ENCODE measurements at places on chromosomes 7 and 10.
A peak's percentile ranks its signal among the peaks of the same experiment; 100 is the strongest.

DNA sequence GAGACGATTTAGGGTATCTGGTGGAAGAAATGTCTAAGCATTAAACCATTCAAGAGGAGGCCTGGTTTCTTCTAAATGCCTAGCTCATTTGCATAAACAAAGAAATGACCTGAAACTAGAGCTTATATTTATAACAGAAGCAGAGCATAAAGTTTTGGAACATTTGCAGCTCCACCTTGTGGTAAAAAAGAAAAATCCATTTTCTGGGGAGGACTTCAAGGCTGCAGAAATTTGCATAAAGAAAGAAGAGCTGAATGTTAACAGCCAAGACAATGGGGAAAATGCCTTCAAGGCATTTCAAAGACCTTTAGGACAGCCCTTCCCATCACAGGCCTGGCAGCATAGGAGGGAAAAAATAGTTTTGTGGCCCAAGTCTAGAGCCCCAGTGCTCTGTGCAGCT, 362.0 kb downstream of the ZNF248 start:
- ATAC-seq, result no peak

- ATAC-seq, result no peak
These were observed 154.2 kb downstream of the GFRA1 start for GRCh38 chr10:116118847-116119246.

DNA sequence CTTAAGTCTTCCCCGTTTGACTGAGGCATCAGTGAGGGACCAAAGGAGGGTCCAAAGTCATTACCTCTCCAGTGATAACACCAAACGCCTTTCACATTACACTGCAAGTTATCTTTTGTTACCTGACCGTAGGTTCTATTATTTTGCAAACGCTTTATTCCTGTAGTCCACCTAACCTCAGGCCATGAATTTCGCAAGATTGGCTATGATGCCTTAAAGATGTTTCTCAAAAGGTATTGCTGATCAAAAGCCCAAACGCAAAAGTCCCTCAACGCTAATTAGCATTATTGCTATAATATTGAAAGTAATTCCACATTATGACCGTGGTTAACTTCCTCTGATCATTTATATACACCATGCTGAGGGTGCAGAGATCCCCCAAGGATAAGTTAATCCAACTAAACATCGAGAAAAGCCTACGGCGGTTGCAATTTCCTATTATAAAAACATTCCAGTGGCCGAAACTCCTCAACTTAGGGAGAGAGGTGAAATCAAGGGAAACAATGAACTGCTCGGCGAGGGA, 649 bp downstream of the DNA2 start:
- ATAC-seq, result no peak

DNA sequence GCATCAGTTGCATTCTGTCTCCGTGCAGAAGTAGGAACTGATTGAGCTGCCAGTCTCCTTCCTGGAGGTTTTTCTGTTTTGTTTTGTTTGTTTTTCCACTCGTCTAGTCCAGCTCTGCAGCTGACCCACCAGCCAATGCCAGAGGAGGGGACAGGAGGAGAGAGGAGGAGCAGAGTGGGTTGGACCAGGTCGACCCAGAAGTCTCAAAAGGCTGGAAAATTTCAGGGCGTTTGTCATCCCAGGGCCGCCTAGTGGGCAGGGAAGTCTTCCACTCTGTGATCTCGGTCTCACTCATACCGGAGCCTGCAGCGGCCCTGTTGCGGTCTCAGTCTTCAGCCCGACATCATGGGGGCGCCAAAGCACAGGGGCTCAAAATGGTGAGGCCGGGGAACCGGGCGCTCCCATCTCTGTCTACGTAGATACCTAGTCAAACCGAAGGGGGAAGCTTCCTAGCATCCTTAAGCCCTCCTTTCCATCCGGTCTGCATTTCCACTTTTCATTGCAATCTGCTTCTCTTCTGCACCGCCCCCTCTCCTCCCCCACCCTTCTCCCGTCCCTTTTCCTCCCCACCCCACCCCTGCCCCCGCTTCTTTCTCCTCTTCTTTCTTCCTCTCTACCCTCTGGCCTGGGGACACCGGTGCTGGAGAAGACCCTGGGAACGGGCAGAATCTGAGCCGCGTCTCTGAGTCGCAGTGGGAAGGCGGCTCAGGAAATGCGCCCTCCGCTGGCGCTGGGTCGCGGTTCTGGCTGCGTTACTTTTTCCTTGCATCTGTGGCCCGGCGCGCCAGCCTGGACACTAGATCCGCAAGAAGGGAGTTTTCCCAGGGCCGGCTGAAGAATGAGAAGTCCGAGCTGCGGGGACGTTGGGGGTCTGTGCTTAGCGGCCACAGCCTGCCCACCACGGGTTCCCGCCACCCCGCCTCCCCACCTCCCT, 16.2 kb upstream of the PAX2 start:
- ATAC-seq, result no peak

DNA sequence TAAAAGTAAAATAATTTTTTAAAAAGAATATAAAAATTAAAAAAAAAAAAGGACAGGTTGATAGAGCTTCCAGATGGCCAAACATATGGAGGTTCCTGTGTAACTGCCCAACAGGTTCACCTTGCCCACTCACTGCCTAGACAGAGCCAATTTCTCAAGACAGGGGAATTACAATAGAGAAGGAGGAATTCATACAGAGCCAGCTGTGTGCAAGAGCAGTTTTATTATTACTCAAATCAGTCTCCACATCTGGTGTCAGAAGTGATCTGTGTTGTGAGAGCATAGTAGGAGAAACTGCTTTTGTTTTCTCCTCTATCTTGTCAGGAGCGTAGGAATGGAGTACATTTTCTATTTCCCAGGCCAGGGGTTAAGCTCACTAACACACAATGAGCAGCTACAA, 31.0 kb downstream of the C7orf33 start:
- ATAC-seq, result peak; percentile 59

DNA sequence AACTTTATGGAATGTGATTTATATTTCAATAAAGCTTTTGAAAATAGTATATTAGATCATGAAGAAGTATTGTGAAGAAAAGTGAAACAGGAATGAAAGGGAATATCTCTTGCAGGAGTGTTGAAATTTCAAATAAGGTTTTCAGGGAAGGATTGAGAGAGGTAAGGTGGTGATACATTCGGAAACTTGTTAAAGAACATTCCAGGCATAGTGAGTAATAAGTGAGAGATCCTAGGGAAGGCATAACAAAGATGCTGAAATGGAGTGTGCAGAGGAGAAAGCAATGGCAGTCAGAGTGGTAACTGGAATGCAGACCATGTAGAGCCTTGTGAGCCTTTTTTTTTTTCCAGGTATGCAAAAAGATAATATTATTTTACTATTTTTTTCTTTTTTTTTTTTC, 4.1 kb downstream of the OR9A4 start:
- ATAC-seq, result no peak

GRCh38 chr10:11668847-11669610, 57.6 kb upstream of the USP6NL start:
- no peak for ATAC-seq

DNA sequence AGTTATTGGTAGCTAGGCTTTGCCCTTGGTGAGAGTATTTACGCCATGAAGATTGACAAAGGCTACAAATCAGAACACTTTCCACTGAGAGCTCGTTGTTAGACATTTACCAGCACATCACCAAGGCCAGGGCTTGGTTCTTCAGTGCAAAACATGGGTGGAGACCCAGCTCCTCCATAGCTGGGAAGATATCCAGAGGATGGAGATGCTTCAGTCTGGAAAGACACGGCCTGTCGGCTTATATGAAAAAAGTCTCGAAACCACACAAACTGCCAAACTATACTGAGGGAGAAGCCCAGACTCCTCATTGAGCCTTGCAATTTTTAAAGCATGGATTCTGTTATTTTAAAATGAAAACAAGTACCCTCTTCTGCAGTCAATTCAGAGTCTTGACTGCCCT, 83.4 kb upstream of the ANLN start:
- ATAC-seq, result no peak

- ATAC-seq, result peak; percentile 39
These were observed 10.6 kb upstream of the LIPM start for GRCh38 chr10:88791924-88792323.

- ATAC-seq, result no peak
These were observed 160.5 kb downstream of the SND1 start for GRCh38 chr7:127812540-127812939.

GRCh38 chr10:89213191-89213808, 6.2 kb upstream of the CH25H start:
- ATAC-seq, result no peak

DNA sequence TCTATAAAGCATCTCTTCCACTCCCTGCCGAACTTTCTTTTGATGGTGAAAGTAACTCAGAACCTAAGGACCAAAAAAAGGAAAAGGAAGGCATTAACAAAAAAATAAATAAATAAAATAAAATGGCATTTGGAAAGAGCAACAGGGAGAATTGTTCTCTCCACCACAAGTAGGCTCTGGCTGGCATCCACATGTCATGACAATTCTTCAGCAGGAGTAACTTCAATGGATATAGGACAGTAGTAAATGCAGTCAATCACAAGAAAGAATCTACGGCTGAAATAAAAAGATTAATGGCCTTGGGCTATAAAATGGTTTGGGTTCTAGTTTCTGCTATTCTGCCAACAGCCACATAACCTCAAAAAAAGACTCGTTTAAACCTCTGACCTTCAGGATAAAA, 23.9 kb downstream of the NCAPG2 start:
- ATAC-seq, result no peak

- ATAC-seq, result no peak
These were observed 13.8 kb upstream of the CYREN start for GRCh38 chr7:135184254-135184841.

DNA sequence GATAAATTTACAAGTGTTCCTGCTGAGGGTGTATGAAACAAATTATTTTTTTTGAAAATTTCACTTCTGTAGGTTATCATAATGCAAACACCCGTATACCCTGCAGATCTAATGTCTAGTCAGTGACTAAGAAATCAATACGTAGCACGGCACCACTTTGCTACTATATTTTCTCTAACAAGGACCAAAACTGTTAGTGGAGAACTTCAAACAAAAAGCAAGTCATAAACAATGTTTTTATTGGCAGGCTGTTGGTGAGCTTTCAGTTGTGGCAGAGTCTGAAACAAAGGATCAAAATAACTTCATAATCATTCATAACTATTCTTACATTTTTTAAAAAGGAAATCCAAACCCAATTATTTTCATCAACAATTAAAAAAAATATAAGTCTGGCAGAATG, 11.8 kb downstream of the SEM1 start:
- ATAC-seq, result no peak

DNA sequence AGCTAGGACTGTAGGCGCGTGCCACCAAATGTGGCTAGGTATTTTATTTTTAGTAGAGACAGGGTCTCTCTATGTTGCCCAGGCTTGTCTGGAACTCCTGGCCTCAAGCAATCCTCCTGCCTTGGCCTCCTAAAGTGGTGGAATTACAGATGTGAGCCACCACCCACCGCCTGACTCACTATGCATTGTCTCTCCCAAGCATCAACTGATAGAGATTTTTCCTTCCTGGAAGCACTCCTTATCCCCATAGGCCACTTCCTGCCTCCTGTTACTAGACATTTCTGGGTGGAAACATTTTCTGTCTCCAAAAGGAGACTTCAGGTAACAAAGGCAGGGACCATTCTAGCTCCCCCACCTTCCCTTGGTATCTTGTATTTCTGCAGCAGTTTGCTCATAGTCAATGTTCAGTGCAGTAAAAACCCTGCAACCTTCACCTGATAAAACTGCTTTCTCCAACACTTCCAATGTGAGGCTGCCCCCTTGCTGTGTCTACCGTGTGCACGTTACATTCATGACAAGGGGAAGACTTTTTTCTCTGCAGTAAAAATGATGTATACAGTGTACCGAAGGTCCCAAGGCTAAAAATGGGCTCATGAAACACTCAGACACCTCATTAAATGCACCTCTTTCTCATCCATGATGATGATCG, 84.9 kb downstream of the NHLRC2 start:
- no peak for ATAC-seq

- ATAC-seq, result no peak
These were observed 50.7 kb upstream of the HDAC9 start for GRCh38 chr7:18444826-18445225.

DNA sequence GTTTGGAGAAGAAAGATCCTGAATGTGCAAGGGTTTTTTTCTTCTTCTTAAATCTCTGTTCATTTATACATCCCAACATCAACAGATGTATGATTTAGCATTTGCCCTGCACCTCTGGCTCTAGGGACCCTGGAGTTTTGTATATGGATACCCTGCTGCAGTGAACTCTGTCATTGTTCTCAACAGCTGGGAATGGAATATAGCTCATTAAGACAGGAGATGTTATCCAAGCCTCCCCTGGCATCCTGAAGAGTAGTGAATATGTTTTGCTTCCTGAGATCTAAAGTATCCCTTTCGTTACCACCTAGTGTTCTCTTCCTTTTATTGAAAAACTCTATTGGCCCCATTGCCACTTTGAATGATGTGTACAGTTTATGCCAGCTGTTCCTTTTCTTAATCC, 275.9 kb downstream of the EXOC4 start:
- ATAC-seq, result no peak

DNA sequence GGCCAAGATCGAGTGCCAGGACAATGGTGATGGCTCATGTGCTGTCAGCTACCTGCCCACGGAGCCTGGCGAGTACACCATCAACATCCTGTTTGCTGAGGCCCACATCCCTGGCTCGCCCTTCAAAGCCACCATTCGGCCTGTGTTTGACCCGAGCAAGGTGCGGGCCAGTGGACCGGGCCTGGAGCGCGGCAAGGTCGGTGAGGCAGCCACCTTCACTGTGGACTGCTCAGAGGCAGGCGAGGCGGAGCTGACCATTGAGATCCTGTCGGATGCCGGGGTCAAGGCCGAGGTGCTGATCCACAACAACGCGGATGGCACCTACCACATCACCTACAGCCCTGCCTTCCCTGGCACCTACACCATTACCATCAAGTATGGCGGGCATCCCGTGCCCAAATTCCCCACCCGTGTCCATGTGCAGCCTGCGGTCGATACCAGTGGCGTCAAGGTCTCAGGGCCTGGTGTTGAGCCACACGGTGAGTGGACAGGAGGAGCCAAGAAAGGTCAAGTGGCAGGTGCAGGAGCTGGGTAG, 14.6 kb downstream of the FLNC start:
- no peak for ATAC-seq
